ENCODE measurements at places on chromosomes 3 and 15.

- no peak for DNase-seq
Observed at GRCh38 chr3:122598556-122598955, 21.1 kb downstream of the PARP15 start.

GRCh38 chr15:33026614-33027013, 167.9 kb downstream of the FMN1 start:
- no peak for DNase-seq

- no peak for DNase-seq
Observed at GRCh38 chr15:61309031-61309511, 80.0 kb upstream of the RORA start.

- no peak for DNase-seq
Observed at GRCh38 chr15:49848282-49848724, 227.5 kb downstream of the DTWD1 start.

DNA sequence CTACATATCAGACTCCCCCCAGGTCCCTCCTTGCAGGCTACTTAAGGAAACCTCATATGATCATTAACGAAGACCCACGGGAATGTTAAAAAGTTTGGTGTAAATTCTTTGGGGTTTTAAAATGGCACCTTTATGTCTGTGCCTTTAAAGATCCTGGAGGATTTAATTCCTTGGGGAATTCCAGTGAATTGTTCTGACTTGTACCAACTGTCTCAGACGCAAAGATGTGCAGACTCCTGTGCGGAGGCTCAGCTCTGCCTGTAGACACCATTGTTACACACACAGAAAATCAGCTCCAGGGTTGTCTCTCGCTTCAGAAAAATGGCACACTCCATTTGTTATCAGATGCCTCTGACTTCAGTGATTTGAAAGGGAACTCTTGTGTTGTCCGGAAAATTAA, 414.4 kb upstream of the CFAP20DC start:
- no peak for DNase-seq

- DNase-seq: no peak
Observed at GRCh38 chr15:62848632-62849050, 193.9 kb upstream of the TPM1 start.

DNA sequence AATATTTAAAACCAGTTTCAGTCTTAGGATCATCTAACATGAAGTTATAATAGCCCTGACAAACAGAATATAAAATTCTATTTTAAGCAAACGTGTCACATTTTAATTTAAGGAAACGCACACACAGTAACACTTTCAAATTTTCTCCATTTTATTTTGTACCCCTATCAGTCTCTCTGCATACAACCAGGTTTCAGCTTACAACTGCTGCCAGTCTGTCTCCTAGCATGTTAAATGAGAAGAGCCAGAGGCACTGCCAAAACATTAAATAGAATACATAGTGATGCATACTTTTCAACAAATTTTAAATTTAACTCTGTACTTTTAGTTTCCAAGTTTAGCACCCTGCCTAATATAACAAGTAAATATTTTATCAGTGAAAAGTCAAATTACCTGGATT, 60.8 kb downstream of the UACA start:
- no peak for DNase-seq

GRCh38 chr15:98874773-98875172, 132.8 kb downstream of the PGPEP1L start:
- DNase-seq: no peak

DNA sequence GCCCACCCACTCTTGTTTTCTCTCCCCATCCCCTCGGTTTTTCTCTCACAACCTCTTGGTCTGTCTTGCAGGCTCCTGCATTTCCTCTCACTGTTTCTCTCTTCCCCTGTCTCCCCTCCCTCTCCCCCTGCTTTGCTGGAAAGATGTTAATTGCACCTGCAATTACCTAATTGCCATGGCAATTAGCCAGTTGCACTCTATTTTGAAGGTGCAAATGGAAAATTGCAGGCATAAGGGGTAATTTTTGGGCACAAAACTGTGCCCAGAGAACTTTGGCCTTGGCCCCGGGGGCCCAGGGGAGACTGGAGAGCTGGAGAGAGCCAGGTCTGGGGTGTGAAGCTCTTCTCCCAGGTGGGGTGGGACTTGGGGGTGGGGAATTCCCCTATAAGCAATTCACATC, 164.5 kb upstream of the TLE3 start:
- DNase-seq: no peak

DNA sequence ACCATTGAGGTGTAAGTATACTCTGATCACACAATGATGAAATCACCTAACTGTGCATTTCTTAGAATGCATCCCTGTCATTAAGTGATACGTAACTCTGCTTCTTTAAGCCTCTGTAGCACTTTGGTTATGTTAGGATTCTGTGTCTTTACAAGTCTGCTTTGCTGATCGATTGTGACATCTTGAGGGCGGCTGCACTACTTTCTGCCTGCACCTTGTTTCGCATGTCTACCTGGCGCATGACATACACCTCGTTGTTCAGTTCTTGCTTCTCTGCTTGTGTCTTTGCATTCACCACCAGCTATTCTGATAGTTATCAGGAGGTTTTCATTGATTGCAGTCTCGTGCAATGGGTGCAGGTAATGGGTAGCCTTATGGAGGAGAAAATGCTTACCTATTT, 32.7 kb downstream of the IGF1R start:
- no peak for DNase-seq

DNA sequence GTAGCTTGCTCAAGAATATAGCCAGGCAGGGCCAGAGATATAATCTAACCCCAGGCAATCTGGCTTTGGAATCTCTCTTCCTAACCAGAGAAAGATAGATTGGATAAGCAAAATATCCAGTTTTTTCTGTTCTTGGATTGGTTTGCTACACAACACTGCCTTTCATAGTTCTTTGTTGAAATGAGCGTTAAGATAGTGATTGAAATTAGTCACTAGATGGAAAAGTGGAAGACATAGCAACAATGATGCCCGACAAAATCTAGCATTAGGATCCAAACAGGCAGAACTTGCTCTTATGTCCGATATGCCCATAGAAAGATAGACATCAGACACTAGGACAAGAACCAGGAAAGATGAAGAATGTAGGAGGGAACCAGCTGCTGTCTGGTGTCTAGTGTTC, 77.3 kb upstream of the COL8A1 start:
- no peak for DNase-seq

DNA sequence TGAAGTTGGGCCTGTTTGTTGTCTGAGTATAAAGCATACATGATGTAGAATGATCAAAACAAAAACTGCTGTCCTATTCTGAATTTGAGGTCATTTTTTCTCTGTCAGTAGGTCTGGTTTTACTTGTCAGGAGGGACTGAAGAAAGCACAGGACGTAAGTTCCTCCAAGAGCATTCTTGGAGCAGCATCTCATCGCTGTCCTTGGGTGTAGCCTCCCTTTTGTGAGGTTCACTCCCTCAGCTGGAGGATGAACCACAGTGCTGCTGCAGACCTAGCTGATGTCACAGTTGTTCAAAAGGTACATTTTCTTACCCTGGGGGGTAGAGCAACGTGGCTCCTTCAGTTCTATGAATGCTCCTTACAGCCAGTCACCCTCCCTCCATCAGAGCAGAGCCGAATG, 490.0 kb upstream of the TBL1XR1 start:
- no peak for DNase-seq

DNA sequence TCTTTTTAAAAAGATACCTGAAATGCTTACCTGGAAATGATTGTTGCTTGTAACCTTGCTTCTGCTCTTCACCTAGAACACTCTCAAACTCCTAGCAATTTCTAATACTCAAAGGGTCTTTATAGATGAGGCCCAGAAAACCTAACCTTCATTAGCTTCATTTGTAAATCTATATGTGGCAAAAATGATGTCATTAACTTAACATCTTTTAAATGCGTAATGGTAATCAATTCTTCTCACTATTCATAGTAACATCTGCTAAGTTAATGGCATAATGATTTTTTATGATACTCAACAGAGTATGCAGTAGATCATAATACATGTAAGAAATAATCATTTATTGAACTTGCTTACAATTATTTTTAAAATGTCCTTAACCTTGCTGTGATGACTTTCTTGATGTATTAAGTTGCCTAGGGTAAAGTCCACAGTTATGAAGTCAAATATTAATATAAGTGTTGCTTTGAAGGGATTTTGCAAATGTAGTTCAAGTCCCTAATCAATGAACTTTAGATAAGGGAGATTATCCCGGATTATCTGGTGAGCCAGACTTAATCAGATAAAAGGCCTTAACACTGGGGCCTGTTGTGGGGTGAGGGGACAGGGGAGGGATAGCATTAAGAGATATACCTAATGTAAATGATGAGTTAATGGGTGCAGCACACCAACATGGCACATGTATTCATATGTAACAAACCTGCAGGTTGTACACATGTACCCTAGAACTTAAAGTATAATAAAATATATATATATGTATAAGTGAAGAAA, 10.1 kb upstream of the SERPINI2 start:
- DNase-seq: no peak

GRCh38 chr3:118435851-118436350, 598.7 kb downstream of the IGSF11 start:
- DNase-seq: no peak

DNA sequence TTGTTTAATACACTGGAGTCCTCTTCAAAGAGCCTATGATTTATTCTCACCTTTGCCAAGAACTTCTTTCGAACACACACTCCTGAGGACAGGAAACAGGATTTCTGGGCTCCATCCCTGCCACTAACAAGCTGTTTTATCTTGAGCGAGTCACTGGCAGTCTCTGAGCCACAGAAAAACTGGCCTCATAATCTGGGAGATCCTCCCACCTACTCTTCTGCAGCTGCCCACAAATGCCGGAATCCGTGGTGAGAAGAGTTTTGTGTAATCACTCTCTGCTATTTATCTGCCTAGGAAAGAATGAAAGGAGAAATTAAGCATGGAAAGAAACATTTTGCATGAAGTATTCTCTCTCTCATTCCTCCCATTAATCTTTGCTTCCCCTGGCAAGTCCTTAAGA, 172.0 kb upstream of the TRIM42 start:
- DNase-seq: no peak

DNA sequence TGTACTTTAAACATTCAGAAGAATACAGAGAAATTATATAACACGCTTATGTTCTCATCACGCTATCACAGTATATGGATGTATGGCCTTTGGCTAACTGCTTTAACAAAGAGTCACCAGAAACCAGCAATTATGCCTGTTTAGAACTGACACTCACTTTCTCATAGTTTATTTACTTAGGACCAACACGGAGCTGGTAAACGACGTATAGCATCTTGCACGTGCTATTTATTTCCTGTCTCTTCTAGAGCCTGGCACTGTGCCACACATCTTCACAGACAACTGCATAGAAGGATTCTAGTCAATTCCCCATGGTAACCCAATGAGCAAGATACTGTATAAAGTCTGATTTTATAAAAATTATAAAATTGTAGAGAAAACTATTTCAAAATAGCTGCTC, 43.6 kb downstream of the TBC1D2B start:
- DNase-seq: peak; percentile 65

GRCh38 chr3:122055215-122055614, at the start of gene CD86:
Gene CD86 (plus strand): TSS chr3:122055362. CDS start chr3:122055490, 128 bp downstream.
- no peak for DNase-seq

DNA sequence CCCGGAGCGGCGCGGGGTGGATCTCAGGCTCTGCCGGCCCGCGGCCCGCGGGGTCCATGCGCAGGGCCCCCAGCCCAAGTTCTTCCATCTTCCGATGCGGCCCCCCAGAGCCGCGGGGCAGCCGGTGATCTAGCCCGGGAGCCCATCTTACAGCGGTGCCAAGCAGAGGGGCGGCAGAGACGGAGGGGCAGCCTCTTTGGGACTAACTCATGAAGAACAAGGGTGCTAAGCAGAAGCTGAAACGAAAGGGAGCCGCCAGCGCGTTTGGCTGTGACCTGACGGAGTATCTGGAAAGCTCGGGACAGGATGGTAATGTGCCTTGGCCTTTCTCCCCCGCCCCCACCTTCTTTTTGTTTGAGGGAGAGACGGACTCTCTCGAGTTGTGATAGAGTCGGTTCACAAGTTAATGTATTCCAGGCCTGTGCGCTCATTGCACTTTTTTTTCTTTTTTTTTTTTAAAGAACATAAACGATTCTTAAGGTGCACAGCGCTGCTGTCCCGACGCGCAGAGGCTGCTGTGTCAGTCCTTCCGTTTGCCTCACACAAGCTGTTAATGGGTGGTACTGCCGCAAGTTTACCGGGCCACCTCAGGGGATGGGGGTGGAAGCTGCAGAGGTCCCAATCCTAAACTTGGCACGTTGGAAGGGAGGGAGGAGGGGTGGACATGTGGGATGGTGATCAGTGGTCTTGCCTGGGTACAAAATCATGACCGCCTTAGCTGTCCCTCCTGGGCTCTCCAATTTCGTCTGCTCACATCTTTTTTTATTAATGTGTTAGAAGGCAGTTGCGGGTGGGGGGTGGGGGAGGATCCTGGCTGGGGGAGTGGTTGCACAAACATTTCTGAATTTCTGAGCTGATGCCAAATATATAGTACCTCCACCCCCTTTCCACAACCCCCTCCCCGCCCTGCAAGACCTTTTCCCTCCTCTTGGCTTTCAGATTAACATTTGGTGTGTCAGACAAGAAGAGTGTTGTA, 801 bp downstream of the ARHGAP31 start:
- DNase-seq: peak; percentile 70

DNA sequence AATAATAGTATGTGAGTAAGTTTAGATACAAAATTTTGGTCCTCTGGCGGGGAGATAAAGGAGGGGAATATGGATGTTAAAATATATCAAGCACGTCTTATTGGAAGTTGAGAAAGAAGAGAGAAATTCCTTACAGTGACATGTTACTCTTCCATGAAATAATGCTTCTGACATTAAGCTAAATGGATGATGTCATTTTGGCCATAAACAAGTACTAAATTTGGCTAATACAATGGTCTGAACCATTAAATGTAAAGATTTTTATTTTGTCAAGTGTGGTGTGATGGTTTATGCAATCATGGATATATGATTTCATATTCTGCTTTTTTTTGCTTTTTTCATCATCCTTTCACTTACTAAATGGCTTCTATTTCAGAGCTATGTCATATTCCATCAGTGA, 405.4 kb downstream of the FEZF2 start:
- DNase-seq: no peak

GRCh38 chr3:7498715-7499114, 637.8 kb downstream of the GRM7 start:
- no peak for DNase-seq

DNA sequence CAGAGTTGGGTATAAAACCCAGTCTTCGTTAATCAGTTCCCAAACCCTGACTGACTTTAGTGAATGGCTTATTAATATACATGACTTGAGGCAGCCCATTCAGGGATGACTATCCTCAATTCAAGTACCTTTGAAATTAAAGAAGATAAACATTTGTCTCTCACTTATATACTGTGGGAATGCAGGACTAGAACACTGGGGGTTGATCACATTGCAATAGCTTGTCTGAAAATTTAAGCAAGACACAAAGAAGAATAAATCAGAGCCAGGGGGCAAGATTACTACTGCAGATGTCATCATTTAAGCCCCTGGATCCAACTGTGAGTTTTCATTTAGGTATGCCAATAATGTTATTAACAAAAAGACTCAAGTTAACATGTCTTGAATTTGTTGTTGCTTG, 647.7 kb downstream of the ZPLD1 start:
- no peak for DNase-seq
